CD4-positive, alpha-beta T cell treated with Interleukin-1 beta for 1 hour (primary cell): ENCODE measurements at places on chromosomes 5 and 9.

GRCh38 chr5:127324756-127325155 lies 34.2 kb downstream of the MEGF10 start:
- DNase-seq: no peak

DNA sequence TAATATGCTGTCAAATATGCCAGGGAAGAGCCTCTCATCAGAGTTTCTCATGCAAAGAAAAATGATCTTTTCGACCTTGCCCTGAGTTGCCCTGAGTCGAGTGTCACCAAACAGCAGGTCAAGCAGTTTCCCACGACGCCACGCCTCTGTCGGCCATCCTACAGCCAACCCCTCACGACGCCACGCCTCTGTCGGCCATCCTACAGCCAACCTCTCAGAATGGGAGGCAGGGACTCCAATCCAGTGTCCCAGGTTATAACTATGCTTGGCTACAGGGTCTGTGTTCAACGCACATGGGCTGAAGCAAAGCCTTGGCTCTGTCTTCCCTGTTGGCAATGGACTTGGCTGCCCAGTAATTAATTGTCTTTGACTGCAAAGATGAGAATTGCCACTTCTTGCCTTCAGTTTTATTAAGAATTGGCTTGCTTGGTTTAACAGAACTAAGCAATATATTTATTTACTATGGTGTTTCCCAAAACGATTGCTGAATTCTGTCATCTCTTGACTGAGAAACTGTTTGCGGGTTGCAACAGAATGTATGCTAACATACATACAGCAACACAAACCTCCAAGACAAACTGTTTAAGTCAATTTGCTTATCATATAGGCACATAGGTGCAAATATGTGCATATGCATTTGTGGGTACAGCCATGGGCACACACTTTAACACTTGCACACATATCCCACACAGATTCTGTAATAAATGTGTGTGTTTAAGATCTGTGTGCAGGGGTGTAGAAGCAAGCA lies 352.9 kb downstream of the GLIS3 start:
- DNase-seq: no peak

GRCh38 chr9:5569409-5569808 lies 59.1 kb downstream of the PDCD1LG2 start:
- DNase-seq: no peak

- DNase-seq: peak; percentile 59
These were observed at the start of gene REEP2 for GRCh38 chr5:138438724-138439476. REEP2 (plus strand) TSS chr5:138439057; CDS start chr5:138439209, 152 bp downstream.

DNA sequence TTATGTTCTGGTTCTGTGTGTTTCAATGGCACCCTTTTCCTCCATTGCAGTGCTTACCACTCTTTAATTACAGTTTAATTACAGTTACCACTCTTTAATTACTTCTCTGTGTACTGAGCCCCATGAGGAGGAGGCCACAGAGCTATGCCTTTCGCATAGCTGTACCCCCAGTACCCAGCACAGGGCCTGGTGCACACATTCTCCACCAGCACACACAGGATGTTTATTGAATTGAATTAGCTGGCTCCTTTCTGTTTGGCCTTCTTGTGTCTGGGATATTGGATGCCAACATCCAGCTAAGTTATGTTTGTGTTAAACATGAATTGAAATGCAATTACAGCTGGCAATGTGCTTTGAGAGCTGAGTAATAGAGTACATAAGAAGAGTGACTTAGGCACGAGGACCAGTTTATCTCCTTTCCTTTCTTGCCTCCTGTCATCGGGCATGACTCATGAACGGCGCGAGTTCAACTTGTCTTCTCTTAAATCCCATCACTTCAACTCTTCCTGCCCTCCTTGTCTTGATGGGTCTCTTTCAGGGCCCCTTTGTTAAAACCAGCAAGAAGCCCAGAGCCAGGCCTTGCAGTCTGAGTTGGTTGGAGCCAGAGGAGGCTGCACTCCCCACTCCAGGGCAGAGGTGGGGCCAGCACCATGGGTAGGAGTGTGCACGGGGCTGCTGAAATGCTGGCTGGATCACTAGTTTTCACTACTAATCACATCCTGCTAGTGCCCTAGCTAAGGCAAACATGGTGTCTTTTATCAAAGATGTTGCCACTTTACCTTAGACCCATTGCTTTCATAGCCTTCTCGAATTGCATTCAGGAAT lies 37.4 kb downstream of the MVB12B start:
- no peak for DNase-seq

DNA sequence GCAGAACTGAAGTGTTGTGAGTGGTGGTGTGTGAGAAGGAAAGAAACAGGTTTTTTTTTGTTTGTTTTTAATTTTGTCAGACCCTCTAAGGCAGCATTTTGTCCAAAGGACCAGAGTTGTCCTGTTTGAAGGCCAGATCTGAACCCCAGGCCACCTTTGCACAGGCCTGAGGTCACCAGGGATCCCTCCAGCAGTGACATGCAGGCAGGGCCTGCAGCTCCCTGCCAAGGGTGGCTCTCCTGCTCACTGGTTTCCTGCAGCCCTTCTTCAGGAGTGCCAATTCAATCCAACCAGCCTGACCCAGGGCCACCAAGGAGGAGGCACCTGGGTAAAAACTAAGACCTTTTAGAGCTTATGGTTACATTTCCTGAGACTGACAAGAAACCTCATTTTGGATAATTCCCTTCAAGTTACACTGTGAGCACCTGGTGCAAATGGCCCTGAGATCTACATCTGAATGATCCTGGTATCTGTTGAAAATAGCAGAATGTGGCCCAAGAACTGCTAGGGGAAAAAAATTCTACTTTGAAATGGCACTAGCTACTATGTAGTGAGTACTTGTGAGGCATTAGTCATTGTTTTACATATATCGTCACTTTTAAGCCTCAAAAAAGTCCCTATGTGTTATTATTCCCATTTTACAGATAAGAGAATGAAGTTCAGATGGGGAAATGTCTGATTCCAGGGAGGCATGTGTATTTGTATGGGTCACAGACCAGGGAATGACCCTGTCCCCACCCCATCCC lies 33.5 kb upstream of the SMU1 start:
- no peak for DNase-seq

DNA sequence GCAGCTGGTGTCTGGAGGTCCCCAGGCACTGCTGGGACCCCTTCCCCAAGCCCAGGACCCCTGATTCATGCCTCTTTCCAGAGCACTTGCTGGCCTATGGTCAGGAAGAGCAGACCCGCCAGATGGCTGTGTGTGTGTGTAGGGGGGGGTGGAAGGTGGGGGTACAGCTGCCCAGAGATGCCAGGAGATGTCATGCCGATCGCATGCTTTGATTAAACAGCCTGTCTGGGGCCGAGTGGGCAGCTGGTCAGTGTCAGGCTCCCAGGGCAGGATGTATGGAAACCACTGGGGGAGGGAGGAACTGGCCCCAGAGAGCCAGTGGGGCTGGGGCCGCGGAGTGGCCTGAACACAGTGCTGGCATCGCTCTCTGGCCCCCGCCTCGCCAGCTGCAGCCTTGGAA lies 23.7 kb downstream of the RXRA start:
- DNase-seq: no peak

- DNase-seq: no peak
These were observed 47.1 kb downstream of the ABLIM3 start for GRCh38 chr5:149188383-149188782.
